Cerebellum (tissue), 4 donors: ENCODE measurements at places on chromosomes 13 and 19. TPM values are rescaled to one million over a fixed set of nuclear protein-coding genes. Genes with fewer than 3 reads are reported as not detected.

Gene TEX101
- not detected for total RNA-seq

GRCh38 chr13:70223911-70224310, 115.7 kb upstream of the KLHL1 start:
- no peak for DNase-seq

Gene PRTN3
- 0.82 TPM for total RNA-seq

DNA sequence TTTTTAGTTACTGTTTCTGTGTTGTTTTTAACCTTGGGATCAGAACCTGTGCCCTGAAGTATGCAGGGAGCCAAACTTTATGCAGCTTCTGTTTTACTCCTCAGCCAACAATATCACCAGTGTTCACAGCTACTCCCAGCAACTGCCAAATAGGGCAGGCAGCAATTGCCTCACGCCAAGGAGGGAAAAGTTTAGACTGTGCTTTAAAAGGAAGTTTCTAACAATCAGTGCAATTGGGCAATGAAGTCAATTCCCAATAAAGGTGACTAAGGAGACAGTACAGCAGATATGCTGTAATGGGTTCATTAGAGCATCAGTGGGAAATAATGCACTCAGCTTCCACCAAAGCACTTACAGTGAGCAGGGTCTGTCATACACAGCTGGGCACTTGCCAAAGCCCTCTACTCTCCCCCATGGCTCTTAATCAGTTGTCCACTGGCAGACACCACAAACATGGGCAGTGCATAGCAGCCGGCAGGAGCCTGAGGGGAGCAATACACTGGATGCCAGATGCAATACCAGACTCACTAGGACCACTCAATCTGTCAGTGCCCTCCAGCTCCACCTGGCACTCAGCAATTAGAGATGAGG, 19.3 kb downstream of the ENOX1 start:
- no peak for DNase-seq
